ENCODE measurements at places on chromosomes 6 and 20.

GRCh38 chr6:83592770-83593394 lies 80.5 kb downstream of the PRSS35 start:
- DNase-seq, result no peak

- no peak for DNase-seq
Measured at GRCh38 chr6:31737315-31737990, 1.1 kb upstream of the CLIC1 start.

DNA sequence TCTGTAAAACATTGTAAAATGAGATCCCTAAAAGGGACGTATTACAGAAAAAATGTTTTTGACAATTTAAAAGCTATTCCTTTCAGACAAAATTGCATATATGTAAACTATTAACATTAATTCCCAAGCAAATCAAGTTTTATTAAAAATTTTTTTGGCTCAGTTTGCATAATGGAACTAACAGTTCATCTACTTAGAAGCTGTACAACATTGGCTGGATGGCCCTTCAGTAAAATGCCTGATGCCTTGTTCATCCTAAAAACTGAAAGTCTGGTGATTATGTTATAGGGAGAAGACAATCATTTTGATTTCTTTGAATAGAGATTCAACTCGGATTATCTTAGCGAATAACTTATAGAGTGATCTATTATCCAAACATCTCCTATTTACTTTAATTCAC lies 52.8 kb downstream of the ADGRG6 start:
- DNase-seq, result no peak

DNA sequence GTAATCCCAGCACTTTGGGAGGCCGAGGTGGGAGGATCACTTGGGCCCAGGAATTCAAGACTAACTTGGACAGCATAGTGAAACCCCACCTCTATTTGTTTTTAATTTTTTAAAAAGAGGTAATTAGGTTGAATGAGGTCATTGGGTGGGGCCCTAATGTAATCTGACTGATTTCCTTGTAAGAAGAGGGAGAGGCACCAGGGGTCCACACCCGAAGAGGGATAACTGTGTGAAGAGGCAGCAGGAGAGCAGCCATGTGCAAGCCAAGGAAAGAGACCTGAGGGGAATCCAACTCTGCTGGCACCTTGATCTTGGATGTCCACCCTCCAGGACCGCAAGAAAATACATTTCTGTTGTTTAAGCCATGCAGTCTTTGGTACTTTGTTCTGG lies 63.4 kb downstream of the QRSL1 start:
- DNase-seq, result no peak

DNA sequence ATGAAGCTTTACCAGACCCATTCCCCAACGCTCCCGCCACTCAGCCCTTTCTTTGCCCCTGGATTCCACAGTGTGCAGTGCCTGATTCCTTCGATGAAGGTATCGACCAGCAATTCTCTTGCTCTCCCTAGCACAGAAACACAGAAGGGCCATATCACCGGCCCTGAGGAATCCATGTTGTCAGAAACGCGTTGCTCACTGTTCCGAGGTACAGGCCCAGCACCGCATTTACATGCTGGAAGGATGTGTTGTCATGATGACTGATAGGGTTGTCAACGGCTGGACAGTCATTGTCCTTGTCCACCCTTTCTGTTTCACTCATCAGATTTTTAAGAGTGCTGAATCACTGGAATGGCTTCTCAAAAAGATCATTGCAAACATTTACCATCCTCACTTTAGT lies 57.2 kb upstream of the GPR6 start:
- no peak for DNase-seq

DNA sequence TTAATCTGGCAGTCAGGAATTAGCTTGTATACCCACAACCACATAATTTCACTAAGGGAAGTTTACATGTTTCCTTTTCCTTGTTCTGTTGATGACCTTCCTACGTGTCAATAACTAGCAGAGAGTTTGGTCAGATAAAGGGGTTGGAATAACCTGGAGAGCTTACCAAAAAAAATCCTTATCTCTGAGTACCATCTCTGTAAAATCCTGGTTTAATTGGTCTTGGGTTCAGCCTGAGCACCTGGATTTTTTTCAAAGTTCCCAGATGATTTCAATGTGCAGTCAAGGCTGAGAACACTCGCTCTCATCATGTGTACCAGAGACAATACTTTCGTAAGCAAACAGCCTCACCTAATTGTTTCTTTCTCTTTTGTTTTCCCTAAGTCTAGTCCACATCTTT lies 483.8 kb upstream of the FLRT3 start:
- no peak for DNase-seq

DNA sequence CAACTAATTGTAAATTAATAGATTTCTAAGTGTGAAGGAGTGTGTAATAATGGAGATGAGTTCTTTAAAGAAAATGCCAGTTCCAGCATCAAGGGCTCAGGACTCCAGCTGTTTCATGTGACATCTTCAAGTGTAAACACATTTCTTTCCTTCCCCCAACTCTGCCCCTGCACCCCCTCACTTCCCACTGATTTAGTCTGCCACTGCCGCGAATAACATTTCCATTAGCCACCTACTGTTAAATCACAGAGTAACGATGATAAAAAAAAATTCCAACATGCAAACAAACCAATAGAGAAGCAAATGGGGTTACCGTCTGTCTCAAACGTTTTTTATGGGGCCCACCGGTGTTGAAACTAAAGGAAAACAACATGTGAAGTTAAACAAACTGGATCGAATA lies 414.3 kb downstream of the SAMD5 start:
- no peak for DNase-seq

GRCh38 chr6:34243131-34243771 lies 5.6 kb downstream of the SMIM29 start:
- DNase-seq, result no peak

- no peak for DNase-seq
Measured at GRCh38 chr6:136962661-136963060, 40.6 kb downstream of the SLC35D3 start.

DNA sequence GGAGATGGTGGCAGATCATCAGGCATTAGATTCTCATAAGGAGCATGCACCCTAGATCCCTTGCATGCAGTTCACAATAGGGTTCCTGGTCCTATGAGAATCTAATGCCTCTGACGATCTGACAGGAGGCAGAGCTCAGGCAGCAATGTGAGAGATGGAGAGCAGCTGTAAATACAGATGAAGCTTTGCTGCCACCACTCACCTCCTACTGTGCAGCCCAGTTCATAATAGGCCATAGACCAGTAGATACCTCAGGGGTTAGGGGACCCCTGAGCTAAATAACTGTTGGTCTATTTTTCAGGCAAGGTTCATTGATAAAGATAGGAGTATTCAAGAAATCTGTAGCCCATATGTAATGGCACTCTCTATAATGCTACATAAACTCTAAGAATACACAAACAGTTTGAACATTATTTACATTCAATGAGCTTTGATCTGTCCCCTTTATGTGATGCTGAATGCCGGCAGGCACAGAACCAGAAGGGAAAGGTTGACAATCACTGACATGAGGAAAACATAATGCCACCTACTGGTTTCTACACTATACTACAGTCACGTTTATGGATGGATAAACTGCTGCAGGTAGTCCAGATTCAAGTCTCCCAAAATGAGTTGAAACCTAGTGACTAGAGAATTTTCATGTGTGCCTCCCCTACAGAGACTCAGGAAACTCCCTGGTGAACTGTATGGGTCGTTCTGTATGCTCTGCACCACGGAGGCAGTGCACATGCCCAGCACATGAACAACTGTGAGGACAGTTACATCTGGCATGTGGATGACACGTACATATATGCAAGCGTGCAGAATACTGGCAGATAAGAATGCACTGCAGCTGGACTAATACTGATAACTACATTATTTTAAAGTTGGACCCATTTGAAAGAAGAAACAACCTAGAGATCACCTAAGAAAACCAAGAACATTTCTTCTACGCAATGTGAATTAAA lies 72.0 kb downstream of the DST start:
- no peak for DNase-seq

- DNase-seq, result no peak
Measured at GRCh38 chr6:47207261-47207660, 102.4 kb downstream of the TNFRSF21 start.

All from frontal cortex (tissue), 4 donors.